ENCODE measurements at places on chromosomes 12 and 14.
A peak's percentile ranks its signal among the peaks of the same experiment; 100 is the strongest.

GRCh38 chr12:122389677-122390076 is 32.8 kb downstream of the CLIP1 start:
- DNase-seq = no peak

GRCh38 chr12:64889434-64890216 is 65.2 kb downstream of the TBC1D30 start:
- no peak for DNase-seq

DNA sequence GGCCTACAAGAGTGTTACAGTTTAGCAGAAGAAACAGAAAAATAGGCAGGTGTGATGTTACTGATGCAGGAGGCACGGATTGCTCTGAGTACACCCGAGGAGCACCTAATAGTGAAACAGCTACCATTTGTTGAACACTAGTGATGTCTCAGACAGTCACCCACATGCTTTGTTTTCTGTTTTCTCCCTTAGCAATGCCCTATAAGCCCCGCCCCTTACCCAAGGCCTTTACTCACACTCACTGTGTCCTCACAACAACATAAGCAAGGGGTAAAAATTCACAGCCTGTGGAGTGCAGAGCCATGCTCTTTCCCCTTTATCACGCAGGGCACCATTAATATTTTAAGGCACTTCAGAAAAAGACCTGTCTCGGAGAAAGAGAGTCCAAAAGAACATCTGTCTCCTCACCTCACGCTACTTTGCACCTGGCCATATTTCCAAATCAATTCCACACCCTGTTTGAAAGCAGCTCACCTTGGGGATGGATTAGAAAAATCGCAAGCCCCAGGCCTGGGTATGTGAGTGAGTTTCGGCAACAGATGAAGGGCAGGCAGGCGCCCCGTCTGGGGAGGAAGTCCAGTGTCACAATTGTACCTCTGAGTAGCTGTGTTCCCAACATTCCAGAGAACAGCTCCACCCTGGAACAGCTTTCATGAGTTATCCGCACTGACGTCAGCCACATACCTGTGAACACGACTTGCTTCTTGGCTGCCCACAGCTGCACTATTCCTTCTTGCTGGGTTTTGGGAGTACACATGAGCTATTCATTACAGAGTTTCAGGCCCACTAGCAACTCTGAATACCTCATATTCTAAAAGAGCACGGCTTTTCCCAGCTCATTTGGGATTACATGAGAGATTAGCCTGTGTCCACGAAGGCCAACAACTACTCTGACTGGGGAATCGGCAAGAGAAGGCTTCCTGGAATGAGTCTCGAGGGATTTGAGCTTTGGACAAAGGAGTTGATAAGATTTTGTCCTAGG is 26.0 kb downstream of the MAPK1IP1L start:
- no peak for DNase-seq

DNA sequence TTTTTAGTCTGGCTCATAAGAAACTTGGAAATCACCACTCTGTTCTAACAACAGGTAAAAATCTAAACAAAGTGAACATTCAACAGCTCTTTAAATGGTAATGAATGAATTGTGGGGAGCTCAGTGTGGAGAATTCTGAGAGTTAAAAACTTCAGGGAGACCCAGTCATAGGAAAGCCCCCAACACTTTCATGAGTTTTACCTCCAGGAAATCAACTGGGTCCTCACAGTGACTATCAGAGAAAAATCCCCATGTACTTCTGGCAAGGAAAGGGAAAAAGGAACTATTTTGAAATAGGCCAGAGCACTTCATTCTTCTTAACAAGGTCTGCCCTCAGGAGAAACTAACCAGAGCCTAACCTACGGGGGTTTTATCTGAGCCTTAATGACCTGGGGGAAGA is 134.7 kb downstream of the CMAS start:
- no peak for DNase-seq

- DNase-seq = no peak
Measured at GRCh38 chr14:80100681-80101080, 110.6 kb downstream of the DIO2 start.

GRCh38 chr12:25764409-25764808 is 194.1 kb upstream of the RASSF8 start:
- DNase-seq = no peak

DNA sequence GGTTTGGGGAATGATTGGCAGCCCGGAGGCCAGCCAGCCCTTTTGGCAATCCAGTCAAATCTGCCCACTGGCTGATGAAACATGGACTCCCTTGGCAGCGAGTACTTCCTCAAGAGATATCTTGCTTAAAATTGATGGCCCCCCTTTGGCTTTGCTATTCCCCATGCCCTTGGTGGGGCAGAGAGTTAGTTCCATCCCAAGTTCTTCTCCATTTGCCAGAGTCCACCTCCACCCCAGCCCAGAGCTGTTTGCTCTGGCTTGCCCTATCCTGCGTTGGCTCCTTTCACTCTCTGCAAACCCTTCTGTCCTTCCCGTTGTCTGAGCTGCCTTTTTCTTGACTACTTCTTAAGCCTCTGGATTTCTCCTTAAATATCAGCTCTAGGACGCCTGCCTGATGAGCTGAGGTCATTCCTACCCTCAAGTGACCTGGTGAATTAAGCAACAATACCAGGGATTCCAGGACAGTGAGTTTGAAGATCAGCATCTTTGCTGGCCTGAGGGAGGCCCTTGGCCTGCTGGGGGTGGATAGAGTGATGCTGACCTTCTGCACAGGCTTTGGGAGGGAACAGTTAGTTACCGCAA is 212.0 kb downstream of the CACNA1C start:
- no peak for DNase-seq

- no peak for DNase-seq
Measured at GRCh38 chr14:63949696-63950095, 96.9 kb downstream of the SYNE2 start.

- no peak for DNase-seq
Measured at GRCh38 chr14:104684449-104684821, 5.0 kb upstream of the INF2 start.

GRCh38 chr12:131357920-131358319 is 353.0 kb upstream of the SFSWAP start:
- no peak for DNase-seq

DNA sequence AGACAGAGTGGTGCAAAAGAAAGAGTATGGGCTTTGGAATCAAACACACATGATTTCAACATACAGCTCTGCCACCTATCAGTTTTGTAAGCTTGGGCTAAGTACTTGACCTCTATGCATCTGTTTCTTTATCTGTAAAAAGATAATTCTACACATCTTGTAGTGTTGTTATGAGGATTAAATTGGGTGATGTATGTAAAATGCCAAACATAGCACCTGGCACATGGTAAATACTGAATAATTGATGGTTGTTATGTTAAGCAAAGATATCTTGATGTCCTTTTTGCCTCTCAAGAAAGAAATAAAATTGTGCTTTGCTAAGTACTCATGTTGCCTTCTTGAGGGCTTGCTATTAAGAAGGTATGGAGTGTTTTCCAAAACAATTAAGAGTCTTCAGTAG is 2.3 kb upstream of the CSRP2 start:
- DNase-seq = no peak

DNA sequence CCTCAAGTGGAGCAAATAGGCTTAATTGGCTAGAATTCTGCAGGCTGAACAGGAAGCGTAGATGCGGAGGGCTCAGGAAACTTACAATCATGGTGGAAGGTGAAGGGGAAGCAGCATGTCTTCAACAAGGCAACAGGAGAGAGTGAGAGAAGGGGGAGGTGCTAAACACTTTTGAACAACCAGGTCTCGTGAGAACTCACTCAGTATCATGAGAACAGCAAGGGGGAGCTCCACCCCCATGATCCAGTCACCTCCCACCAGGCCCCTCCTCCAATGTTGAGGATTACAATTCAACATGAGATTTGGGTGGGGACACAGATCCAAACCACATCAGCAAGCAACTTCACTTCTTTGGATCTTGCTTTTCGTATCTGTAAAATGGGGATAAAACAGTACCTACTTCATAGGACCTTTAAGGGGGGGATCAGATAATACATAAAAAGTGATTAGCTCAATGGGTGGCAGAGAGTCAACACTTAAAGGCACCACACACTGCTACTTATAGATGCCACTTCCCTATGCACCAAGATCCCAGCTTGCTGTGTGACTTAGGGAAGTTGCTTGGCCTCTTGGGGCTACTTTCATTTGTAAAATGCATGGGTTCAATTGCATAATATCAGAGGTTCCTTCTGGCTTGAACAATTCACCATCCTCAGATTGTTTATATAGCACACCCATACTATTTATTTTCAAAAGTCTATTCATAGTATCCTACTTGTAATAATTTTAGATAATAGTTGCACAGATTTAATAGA is 184.8 kb upstream of the RPH3A start:
- DNase-seq = no peak

- no peak for DNase-seq
Measured at GRCh38 chr12:96907671-96908422, 790 bp downstream of the NEDD1 start.

DNA sequence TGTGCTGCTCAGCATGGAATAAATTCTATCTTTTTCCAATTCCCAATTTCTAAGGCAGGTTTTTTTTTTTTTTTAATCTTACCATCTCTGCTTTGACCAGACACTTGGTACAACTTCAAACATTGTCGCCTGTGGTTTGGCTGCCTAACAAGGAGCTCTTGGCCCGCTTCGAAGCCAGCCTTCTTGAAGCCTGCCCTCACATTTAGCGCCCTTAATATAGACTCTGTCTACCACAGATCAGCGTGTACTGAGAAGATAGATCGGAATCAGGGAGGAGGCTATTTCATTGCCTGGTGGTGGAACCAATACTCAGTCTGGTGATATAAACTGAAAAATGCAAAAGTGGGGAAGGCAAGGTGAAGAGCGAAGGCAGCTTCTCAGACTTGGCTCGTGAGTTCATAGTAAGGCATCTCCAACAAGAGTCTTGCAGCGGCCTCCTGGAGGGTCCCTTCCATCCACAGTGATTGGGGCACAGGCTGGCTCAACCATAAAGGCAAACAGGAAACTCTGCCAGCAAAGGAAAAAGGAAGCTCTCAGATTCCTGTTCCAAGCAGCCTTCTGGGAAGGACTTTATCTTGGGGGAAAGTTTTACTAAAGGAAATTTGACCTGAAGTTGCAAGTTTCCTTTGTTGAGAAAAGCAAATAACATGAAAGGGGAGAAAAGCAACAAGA is 103.2 kb upstream of the BCL2L14 start:
- DNase-seq = no peak

DNA sequence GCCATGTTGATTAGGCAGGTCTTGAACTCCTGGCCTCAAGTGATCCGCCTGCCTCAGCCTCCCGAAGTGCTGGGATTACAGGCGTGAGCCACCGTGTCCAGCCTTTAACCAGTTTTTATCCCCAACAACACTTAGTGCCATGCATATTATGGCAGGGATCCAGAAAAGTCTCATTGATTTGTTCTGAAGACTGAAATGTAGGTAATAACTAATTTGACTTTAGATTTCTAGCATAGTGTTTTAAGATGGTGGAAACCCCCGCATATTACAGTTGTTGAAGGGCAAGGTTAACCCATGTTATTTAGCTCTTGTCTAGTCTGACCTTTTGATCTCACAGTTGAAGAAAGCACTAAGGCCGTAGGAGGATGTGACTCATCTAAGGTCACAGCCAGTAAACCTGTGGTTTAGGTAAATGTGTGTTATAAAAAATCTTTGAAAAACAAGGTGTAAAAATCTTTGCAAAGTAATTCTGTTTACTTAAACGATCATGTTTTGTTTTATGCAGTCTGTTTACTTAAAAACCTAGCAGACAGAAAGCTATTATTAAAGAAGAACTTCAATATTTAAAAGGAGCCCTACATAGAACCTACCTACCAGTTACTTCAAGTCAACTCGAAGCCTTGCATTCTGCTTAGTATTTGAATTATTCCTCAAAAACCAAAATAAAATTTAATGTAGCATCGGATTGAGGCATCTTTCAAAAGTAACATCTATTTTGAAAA is 24.8 kb downstream of the BICDL1 start:
- peak; percentile 54 for DNase-seq

GRCh38 chr12:123075646-123076171 is 75.2 kb downstream of the PITPNM2 start:
- DNase-seq = peak; percentile 46

DNA sequence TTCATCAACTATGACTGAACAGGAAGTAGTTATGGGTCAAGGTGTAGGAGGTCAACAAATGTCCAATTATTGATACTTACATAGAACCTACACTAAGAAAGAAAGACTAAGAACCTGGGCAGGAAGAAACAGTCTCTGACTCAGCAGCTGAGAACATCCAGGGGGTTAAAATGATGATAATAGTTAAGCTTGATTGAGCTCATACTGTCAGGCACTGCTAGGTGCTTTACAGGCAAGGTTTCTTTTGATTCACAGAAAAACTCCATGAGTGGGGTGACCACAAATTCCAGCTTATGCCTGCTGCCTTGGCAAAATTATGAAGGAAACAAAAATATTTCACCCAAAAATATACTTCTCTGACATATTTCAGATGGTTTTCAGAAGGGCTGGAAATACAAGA is 75.0 kb downstream of the ACADS start:
- no peak for DNase-seq

DNA sequence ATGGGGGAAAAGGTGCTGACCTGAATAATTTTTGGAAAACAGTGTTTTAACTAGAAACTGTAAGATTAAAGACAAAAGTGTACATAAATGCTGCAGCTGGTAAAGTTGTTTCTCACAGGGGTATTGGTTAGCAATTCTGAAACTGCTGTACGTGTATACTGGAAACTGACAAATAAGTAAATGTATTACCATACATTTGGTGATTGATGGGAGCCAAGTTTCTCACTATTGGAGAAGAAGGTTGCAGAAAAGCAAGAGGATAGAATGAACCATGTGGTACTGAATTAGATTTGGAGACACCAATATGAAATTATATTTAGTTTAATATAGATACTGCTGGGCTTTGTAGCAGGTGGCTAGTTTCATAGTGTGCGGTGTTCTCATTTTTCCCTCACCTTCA is 19.6 kb upstream of the FBXO33 start:
- DNase-seq = no peak

DNA sequence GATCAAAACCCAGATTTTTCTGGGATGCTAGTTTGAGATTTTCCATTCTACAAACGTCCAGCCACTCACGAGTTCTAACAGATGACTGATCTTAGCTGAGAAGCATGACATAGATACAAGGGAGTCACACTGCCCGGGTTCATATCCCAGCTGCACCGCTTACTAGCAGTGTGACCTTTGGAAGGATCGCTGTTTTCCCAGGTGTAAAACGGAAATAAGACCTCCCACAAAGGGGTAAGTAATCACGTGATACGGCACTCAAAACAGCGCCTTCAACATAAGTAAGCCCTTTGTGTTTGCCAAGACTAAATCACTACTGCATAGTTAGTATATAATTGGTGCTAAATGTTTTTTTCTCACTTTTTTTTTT is 624 bp upstream of the PWP1 start:
- DNase-seq = no peak

- no peak for DNase-seq
Measured at GRCh38 chr14:45038256-45038655, 45.7 kb upstream of the PRPF39 start.

- no peak for DNase-seq
Measured at GRCh38 chr12:4283512-4284255, 10.1 kb downstream of the CCND2 start.

- no peak for DNase-seq
Measured at GRCh38 chr14:52876311-52876710, 74.5 kb downstream of the FERMT2 start.

GRCh38 chr12:106632797-106633450 is 50.1 kb downstream of the RFX4 start:
- no peak for DNase-seq

All from T follicular helper cell (primary cell).